ENCODE measurements at places on chromosomes 2 and 18.
A peak's percentile ranks its signal among the peaks of the same experiment; 100 is the strongest.

DNA sequence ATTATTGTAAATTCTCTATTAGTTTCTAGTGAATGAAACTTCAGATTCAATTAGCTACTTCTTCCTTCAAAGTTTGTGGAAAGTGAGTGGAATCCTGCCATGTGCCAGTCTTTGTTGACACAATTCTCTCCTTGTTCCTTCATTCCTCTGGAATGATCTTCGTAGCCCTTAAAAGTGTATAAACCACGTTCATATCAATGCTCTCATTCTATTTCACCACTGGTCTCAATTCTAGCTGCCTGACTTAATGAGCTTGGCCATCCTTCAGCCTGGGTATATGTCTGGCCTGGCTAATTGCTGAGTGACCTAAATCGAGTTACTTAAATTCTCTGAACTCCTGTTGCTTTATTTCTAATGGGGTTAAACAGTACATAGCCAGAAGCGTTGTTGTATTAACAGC, 43.5 kb downstream of the INSIG2 start:
- no peak for DNase-seq

DNA sequence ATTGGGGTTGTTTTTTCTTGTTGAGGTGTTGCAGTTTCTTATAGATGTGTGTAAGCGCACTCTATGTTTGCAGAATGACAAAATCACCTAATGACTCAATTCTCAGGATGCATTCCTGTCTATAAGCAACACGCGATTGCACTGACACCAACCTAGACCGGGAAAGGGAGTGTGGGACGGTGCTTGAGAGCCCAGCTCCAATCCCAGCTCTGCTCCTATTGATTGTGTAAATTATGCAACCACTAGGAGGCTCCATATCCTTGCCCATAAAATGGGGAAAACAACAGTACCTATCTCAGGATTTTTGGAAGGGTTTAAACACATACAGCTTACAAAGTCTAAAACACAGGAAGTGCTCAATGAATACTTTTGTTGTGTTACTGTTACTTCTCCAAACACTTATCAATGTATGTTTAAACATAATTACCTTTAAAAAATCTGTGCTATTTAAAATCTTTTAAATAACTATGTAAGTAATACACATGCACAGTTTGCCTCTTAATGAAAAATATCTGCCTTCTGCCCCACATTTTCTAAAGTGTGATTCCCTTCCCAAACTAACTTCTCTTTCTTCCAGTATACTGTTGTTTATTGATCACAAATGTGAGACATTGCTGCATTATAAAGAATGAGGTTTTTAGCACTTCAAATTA, 132.5 kb downstream of the SPHKAP start:
- peak; percentile 67 for DNase-seq

- no peak for DNase-seq
Observed at GRCh38 chr2:17864676-17865075, 13.8 kb upstream of the KCNS3 start.

- DNase-seq, result no peak
Observed at GRCh38 chr2:168740788-168741187, 61.6 kb upstream of the NOSTRIN start.

DNA sequence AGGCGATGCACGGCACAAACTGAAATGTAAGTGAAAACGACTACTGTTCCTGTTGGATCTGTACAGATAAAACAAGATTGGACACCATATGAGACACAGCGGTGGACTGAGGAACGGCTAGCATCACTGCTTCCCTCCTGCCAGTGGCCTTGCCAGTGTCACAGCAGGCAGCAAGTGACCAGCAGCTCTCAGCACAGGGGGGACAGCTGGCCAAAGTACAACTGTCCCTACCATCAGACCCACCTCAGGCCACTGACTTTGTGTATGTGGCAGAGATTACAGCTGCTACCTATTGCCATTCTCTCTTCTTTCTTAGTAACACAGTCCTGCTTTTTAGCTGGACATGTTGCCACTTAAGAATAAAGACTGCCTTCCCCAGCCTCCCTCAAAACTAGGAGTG, 80.0 kb upstream of the SLC66A3 start:
- DNase-seq, result no peak

DNA sequence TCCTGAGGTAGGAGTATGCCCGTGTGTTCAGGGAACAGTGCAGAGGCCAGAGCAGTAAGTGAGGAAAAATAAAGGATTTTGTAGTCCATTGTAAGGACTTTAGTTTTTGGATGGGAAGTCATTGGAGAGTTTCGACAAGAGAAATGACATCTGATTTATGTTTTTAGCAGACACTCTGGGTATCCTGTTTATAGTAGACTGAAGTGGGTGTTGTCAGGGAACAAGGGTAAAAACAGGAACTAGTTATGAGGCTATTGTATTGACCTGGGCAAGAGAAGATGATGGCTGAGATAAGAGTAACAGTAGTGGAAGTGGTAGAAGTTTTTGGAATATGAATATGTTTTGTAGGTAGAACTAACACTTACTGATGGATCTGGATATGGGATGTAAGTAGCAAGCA, 59.8 kb downstream of the GTF2A1L start:
- DNase-seq, result no peak

GRCh38 chr2:43368483-43369385, 142.3 kb upstream of the ZFP36L2 start:
- DNase-seq, result no peak
